Left lung (tissue), 14 donors: ENCODE measurements at places on chromosomes 5 and 9.

DNA sequence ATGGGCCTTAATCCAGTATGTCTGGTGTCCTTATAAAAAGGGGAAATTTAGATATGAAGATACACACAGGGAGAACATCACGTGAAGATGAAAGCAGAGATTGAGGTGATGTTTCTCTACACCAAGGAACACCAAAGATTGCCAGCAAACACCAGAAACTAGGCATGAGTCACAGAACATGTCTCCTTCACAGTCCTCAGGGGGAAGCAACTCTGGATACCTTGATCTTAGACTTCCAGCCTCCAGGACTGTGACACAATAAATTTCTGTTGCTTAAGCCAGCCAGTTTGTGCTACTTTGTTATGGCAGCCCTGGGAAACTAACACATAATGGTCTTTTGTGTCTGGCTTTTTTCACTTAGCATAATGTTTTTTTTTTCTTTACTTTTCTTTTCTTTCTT lies 41.2 kb upstream of the STRBP start:
- no peak for DNase-seq

DNA sequence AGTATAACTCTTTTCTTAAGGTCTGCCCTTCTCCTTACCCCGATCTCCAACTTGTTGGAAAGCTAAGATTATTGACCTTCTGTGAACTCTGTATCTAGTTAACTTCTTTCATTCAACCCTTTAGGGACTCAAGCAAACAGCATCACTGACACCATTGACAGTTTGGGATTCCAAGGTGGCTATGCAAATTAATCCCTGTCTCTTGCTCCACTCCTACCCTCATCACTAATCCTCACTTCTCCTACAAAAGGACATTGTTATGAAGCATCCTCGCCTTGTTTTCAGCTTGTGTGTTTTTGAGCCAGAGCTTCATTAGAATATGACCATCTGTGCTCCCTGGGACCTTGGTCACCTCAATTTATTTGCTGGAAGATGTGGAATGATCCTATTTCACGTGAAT lies 337.9 kb downstream of the PDE4D start:
- no peak for DNase-seq

DNA sequence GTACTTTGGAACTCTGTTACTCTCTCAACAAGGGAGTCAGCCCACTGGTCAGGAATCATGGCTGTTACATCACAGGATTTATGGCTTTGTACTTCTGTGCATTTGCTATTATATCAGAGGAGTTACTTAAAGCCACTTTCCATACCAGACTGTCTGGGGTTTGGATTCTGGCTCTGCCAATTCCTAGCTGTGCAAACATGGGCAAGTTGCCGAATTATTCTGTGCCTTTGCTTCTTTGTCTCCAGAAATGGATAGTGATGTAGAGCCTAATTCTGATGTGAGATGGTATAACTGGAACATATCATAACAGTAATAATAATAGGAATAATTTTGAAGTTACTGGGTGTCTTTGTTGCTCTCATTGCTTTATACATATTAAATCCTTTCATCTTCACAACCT lies 1047.3 kb upstream of the SEMA6A start:
- DNase-seq = no peak

DNA sequence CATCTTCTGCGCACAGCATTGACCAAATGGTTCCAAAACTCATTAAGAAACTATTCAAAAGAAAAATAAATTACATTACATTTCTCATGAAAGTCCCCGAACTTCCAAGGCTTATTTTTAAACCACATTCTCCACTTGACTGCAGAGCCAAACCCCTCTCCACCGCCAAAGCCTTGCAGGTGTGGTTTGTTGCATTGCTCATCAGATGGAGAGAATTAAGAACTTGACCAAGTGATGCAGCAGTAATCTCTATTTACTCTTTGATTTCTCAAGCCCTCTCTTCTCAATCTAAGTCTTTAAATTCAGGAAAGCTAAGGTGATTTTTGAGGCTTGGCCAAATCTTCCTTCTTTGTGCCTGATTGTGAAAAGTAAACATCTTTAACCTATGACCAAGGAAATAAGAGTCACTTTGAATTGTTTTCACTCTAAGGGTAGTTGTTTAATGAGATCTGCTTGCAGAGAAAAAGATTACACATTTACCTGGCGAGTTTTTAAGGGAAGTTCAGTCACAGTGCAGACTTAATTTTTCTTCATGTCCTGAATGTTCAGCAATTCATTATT lies 290.5 kb upstream of the ITGA1 start:
- DNase-seq = no peak

- peak; percentile 53 for DNase-seq
Measured at GRCh38 chr9:134235366-134235765, 71.0 kb upstream of the RNU6ATAC start.

DNA sequence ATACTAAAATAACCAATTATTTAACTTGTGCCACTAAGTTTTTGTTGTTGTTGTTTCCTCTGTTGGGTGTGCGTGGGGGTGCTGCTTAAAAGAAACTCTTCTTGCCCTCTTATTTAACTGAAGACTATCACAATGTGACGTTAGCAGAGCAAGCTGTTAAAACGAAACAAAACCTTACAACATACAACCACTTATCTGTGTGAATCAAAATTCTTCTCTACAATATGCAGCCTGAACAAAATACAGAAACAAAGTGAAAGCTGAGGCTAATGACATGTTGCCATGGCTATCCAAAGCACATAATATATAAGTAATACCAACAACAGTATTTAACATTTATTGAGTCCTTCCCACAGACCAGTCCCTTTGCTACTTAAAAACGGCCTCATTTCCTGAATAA lies 291.0 kb downstream of the FBXL17 start:
- DNase-seq = peak; percentile 32

DNA sequence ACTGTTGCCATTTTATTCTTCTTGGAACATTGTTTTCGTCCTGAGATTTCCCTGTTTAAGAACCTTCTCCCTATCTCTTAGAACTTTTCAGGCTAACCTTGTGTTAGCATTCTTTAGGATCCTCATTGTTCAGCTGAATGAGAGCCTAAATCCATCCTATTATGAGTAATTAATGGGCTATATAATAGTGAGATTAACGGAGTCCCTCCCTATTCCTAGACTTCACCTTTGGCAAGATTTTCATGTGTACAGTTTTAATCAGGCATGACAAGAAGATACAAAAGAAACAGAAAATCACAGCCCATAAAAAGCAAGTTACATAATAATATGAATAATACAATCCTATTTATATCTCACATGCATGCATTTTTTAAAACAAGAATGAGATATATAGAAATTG lies 9.1 kb upstream of the MSMP start:
- no peak for DNase-seq

DNA sequence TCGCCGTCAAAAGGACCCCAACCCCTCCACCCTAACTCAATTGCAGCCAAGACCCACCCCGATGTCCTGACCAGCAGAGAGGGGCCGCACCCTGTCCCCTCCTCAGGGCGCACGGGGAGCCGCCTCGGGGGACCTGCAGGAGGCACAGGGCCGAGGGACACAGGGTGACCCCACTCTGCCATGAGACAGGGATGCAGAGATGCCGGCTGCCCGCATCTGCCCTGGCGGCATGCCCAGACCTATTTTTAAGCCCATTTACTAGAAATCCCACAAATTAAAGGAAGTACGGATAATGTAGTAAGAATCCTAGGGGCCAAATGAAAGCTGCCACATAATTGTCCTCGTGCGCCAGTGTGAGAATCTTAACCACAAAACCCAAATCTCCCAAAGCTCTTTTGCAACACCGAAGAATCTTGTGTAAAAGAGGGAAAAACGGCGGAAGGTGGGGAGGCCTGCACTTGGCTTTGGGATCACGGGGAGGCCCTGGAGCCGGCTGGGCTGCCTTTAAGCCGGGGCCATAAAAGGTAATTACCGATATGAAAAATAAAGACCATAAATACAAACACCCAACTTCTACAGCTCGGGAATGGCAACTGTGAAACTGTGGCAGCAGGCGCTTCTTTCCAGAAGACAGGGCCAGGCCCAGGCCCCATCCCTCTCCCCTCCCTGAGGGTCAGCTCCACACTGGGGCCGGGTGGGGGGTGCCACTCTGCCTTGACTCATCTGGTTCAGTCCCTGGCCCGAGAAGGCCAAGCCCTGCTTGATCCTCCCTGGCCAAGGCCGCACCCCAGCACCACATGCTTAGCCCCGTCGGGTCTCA lies 35.0 kb downstream of the NACC2 start:
- DNase-seq = peak; percentile 72

DNA sequence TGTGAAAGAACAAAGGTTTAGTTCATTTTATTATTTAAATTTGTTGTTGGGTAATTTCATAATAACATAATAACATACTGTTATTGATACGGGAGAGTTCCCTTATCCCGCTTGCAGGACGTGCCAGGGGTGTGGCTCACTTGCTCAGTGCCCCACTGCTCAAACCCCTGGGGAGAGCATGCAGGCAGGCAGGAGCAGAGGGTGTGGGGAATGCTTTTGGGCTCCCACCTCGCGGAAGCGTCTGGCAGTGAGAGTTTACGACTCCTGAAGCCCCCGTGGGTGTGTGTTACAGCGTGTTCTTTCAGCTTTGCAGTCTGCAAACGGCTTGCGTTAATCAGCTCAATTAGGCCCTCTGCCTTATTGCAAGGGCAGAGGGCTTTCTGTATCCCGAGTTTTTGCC lies 675.9 kb downstream of the SEMA5A start:
- no peak for DNase-seq

DNA sequence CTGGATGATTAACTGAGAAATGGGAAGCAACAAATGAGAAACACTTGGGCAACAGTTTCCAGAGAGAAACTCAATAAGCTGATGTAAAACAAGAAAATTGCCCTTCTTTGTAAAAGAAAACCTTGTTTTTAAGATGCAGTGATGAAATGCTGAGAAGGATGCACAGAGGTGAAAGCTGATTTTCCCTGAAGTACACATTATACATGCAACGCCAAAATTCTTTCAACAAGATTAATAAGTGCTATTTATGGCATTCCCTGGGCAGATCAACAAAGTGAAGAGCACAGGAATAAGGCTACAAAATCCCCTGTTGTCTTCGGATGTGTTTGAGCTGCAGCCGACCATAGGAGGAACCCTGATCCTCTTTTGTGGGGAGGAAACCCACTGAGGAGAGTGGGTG lies 208.0 kb upstream of the ANKH start:
- no peak for DNase-seq

DNA sequence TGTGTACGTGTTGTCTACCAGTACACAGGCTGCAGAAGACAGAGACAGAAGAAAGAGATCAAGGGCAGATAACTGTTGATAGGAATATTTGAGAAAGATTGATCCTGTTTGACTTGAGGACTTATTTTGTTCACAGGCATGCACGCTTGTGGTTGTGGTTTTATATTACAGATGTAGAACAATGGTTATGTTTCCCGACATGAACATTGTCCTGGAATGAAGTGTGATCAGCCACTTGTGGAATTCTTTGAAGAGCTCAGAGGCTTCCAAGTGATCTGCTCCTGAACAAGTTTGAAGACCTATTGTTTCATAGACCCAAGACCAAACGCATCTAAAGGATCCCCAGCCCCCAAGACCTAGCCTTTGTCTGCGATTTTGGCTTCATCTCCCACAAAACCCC lies 13.7 kb downstream of the TEX53 start:
- no peak for DNase-seq

- no peak for DNase-seq
Measured at GRCh38 chr9:15416880-15417279, 5.8 kb upstream of the SNAPC3 start.

- no peak for DNase-seq
Measured at GRCh38 chr5:123754908-123755307, 242.9 kb downstream of the CSNK1G3 start.

GRCh38 chr5:146069780-146070099 lies 35.6 kb downstream of the PLAC8L1 start:
- no peak for DNase-seq

DNA sequence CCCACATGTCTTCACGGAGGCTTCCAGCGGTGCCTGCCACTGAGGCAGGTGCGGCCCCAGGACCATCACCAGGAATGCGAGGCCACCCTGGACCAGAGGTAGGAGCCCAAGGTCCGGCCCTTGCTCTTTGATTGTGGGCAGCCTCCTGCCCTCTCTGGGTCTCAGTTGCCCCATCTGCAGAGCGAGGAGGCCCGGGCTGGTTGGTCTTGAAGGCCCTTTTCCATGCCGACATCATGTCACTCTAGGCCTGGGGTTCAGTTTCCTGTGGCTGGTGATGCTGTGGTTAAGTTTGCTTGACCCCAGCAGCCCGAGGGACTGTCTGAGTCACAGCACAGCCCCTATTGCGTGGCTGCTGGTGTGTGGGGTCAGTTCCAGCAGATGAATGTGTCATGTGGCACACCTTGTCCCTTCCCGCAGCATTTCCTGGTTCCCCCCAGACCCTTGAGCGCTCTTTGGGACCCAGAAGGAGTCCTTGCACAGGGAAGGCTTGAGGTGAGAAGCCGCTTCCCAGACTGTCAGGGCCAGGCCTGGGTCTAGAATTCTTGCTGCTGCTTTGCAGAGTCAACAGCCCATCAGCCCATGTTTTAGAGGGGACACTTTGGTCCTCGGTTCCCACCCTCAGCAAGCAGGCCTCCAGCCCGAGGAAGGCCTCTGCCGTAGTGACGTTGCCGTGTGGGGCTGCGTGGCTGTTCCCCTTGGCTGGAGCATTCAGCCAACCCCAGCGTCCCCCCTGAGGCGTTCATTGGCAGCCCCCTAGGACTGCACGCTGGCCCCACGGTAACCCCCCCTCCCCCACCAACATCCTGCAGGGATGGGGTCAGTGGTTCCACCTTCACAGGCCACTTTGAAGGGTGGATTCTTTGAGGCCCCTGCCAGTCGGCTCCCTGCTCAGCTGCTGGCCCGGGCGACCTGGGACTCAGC lies 31.0 kb upstream of the HMCN2 start:
- DNase-seq = no peak

GRCh38 chr5:76548525-76549229 lies 74.5 kb downstream of the F2RL2 start:
- no peak for DNase-seq

- DNase-seq = no peak
Measured at GRCh38 chr5:151095341-151096000, 14.6 kb upstream of the TNIP1 start.

- no peak for DNase-seq
Measured at GRCh38 chr5:429453-430188, 13.4 kb upstream of the EXOC3 start.

DNA sequence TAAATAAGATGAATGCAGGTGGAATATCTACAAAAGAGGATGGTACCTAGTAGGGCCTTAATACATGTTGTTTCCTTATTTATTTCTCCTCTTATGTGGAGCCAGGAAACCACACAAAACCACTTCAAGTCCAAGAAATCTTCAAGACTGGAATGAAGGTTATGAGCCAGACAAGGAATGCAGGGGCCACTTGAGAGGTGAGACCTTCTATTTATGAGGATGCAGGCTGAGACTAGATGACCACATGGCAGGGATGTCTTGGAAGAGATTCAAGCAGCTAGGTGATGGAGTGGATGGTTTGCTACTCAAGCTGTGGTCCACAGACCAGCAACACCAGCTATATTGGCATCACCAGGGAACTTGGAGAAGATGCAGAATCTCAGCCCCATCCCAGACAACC lies 92.2 kb downstream of the TNC start:
- DNase-seq = no peak

- no peak for DNase-seq
Measured at GRCh38 chr9:131698618-131698985, 41.3 kb downstream of the RAPGEF1 start.

- no peak for DNase-seq
Measured at GRCh38 chr5:148374690-148375360, 8.9 kb upstream of the FBXO38 start.

GRCh38 chr5:160183075-160183474 lies 46.2 kb upstream of the FABP6 start:
- no peak for DNase-seq
